ENCODE measurements at places on chromosomes 5 and 9. TPM values are rescaled to one million over a fixed set of nuclear protein-coding genes. Genes with fewer than 3 reads are reported as not detected.

Gene WNK2
- 7.5 TPM for total RNA-seq

Gene AGXT2
- not detected for total RNA-seq

Gene BNC2
- total RNA-seq: 8.1 TPM

Gene IL9
- total RNA-seq: not detected

Gene FRRS1L
- 0.22 TPM for total RNA-seq

Gene CDX1
- not detected for total RNA-seq

Gene BTNL8
- total RNA-seq: not detected

Gene PHF19
- total RNA-seq: 120 TPM

Gene FAM200C
- 1.2 TPM for total RNA-seq

Gene TLX3
- not detected for total RNA-seq

Gene CCDC171
- 0.33 TPM for total RNA-seq

Gene RGMB
- 6.8 TPM for total RNA-seq
